ENCODE measurements at places on chromosomes 11 and 22. TPM values are rescaled to one million over a fixed set of nuclear protein-coding genes. Genes with fewer than 3 reads are reported as not detected.

GRCh38 chr22:30705710-30706651, 11.3 kb downstream of the OSBP2 start:
- H3K36me3 ChIP-seq, result no peaks in the 10 kb centered on the region
- H3K4me3 ChIP-seq, result no peak overlapping the region
- H3K27ac ChIP-seq, result no peak overlapping the region
- no peaks in the 10 kb centered on the region for H3K27me3 ChIP-seq
- H3K4me1 ChIP-seq, result no peaks in the 10 kb centered on the region
- no peak for DNase-seq

DNA sequence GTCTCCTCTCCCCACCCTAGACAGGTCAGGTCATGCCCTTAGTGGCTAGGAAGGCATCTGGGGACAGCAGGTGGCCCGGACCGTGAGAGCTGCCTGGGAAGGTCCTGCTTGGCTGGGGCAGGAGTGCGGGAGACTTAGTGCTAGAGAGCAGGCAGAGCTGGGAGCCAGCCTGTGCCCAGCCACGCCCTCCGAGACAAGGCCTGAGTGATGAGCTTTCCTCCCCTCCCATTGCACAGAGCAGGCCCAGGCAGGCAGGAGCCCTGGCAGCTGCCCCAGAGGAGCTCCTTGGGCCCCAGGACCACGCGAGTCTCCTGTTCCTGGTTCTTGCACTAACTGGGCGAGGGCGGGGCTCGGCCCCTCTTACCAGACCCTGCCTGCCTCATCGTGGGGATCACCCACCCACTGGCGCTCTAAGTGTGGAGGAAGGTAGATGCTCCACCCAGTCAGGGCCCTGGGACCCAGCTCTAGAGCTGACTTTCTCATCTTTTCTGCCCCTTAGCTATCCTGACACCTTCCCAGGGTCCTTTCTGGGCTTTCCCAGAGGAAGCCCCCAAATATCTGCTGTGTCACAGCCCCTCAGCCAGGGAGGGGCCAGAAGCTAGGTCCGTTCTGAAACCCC, 44.9 kb downstream of the MACROD1 start:
- no peaks in the 10 kb centered on the region for H3K36me3 ChIP-seq
- H3K27me3 ChIP-seq, result peaks cover 6% of the 10 kb centered on the region
- 0 out of 2 replicates have a peak overlapping the region, but pooled peaks have one; percentile 55 for H3K27ac ChIP-seq
- DNase-seq, result no peak
- H3K4me3 ChIP-seq, result no peak overlapping the region

DNA sequence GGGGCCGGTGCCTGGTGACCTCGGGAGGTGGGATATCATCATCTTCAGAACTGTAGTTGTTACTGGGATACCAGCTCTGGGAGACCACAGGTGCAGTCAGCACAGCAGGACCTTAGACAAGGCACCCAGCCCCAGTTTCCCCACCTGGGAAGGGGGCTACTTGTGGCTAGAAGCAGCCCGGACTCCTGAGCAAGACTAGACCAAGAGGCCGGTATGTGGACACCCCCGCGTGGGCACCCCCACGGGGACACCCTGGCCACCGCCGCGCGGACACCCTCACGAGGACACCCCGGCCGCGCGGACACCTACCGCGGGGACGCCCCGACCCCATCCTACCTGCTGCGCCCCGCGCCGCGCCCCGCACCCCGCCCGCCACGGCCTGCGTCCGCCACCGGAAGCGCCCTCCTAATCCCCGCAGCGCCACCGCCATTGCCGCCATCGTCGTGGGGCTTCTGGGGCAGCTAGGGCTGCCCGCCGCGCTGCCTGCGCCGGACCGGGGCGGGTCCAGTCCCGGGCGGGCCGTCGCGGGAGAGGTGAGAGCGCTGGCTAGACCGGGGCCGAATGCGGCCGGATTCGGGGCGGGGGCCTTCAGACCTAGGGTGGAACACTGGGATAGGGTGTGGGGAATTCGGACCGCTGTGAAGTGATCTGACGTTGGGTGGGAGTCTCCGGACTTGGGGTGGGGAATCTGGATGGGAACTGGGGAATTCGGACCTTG, at the start of the genes COMT and TXNRD2:
TSS of gene COMT (plus strand) at position 408 of the 718 bp plus-strand sequence. CDS start 20,755 bp downstream, outside the sequence.
TSS of gene TXNRD2 (minus strand) at position 454 of the 718 bp plus-strand sequence. CDS start at position 439, 15 bp downstream.
- no peaks in the 10 kb centered on the region for H3K27me3 ChIP-seq
- H3K36me3 ChIP-seq, result no peaks in the 10 kb centered on the region
- peaks cover 10% of the 10 kb centered on the region for H3K4me1 ChIP-seq
- peak; percentile 70 for DNase-seq

DNA sequence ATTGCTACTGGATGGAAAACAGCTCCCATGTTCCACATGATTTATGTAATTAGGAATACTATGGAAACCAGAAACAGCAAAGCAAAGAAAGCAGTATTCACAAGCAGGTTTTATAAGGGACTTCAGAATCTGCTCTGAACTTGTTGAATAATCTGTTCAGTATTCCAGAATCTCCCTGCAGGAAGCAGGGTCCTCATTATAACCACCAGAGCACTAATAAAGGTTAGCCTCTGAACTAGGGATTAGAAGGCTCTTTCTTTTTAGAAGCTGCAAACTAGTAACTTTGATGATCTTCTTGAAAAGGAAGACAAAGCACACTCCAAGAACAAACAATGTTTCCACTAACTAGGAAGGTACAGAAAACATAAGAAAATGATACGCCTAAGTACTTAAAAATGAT, 125.8 kb downstream of the DCDC1 start:
- H3K36me3 ChIP-seq, result no peaks in the 10 kb centered on the region
- peaks cover 48% of the 10 kb centered on the region for H3K4me1 ChIP-seq
- no peak overlapping the region for H3K4me3 ChIP-seq

- no peak for DNase-seq
- H3K4me3 ChIP-seq, result no peak overlapping the region
- H3K4me1 ChIP-seq, result no peaks in the 10 kb centered on the region
- no peaks in the 10 kb centered on the region for H3K27me3 ChIP-seq
- H3K36me3 ChIP-seq, result no peaks in the 10 kb centered on the region
Measured at GRCh38 chr22:44063462-44064371, 39.6 kb downstream of the PARVB start.

- H3K36me3 ChIP-seq, result no peaks in the 10 kb centered on the region
- no peak overlapping the region for H3K4me3 ChIP-seq
- H3K27me3 ChIP-seq, result no peaks in the 10 kb centered on the region
- no peak for DNase-seq
- H3K27ac ChIP-seq, result no peak overlapping the region
Measured at GRCh38 chr11:68142028-68142412, 20.8 kb upstream of the CHKA start.

GRCh38 chr11:123308077-123308476, 113.0 kb upstream of the CLMP start:
- peaks cover 10% of the 10 kb centered on the region for H3K27me3 ChIP-seq
- H3K4me1 ChIP-seq, result peaks cover 20% of the 10 kb centered on the region
- H3K27ac ChIP-seq, result no peak overlapping the region
- no peaks in the 10 kb centered on the region for H3K36me3 ChIP-seq
- DNase-seq, result no peak
- H3K4me3 ChIP-seq, result no peak overlapping the region

DNA sequence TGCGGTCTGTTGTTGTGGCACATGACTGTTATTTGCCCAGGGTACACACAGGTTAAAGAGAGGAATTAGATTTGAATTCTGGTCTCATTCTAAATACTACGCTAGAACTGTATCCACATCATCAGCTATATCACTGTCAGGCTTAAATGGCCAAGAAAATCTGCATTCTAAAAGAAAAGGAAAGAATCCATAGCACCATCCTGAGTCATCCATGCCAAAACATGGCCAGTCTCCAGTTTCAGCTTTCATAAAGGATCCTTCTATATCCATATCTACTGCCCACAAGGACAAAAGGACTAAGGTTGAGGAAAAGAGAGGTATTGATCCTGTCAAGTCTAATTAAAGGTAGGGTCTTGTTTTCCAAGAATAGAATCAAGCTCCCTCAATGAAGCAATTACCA, 73.6 kb upstream of the GDPD4 start:
- H3K27ac ChIP-seq, result no peak overlapping the region
- no peak for DNase-seq
- no peaks in the 10 kb centered on the region for H3K4me1 ChIP-seq
- no peaks in the 10 kb centered on the region for H3K27me3 ChIP-seq
- peaks cover 55% of the 10 kb centered on the region for H3K36me3 ChIP-seq

NEU3 gene
- polyA plus RNA-seq, result 2.8 TPM

KCNQ1 gene
- 0.45 TPM for polyA plus RNA-seq

LSP1 gene
- 0.96 TPM for polyA plus RNA-seq

PPARA gene
- 5.1 TPM for polyA plus RNA-seq

SLC5A12 gene
- 0.38 TPM for polyA plus RNA-seq

MMP27 gene
- not detected for polyA plus RNA-seq

All from GM23338 (cell line).